Bronchial smooth muscle cell (primary cell): ENCODE measurements at places on chromosomes 3 and 15. TPM values are rescaled to one million over a fixed set of nuclear protein-coding genes. Genes with fewer than 3 reads are reported as not detected.

Gene CHRNA7
- 0.47 and 0.86 TPM in 2 replicates for total RNA-seq

Gene GRM7
- not detected in 2 replicates for total RNA-seq

Gene ROBO1
- 66.8 and 69.5 TPM in 2 replicates for total RNA-seq

Gene UTS2B
- total RNA-seq: 0.43 and 0.63 TPM in 2 replicates

Gene GATM
- 0.16 and 0.17 TPM in 2 replicates for total RNA-seq

Gene SAXO2
- 0.17 and 0.32 TPM in 2 replicates for total RNA-seq

Gene TMEM42
- total RNA-seq: 18.1 and 21.3 TPM in 2 replicates

Gene TMCC1
- 11.2 and 11.8 TPM in 2 replicates for total RNA-seq

Gene CHRD
- total RNA-seq: 1.1 and 6.1 TPM in 2 replicates

Gene ELL3
- 4.9 and 10.7 TPM in 2 replicates for total RNA-seq

Gene SLC9A9
- total RNA-seq: 37.0 and 65.9 TPM in 2 replicates

Gene AHSG
- total RNA-seq: not detected in 2 replicates

Gene ZNF148
- total RNA-seq: 23.3 and 36.5 TPM in 2 replicates

Gene MAP1A
- total RNA-seq: 42.0 and 53.7 TPM in 2 replicates

Gene TEX9
- total RNA-seq: 3.5 and 4.6 TPM in 2 replicates

Gene LRRN1
- 0.16 TPM in 1 of 2 replicates, not detected in the other for total RNA-seq

Gene ADGRG7
- not detected in 2 replicates for total RNA-seq

Gene TMCO5A
- not detected in 2 replicates for total RNA-seq

Gene WDR72
- total RNA-seq: not detected in 2 replicates

Gene PP2D1
- not detected in 2 replicates for total RNA-seq

Gene C3orf22
- not detected in 2 replicates for total RNA-seq

Gene ROBO2
- 0.17 and 0.95 TPM in 2 replicates for total RNA-seq

Gene CFAP161
- 0.16 and 0.17 TPM in 2 replicates for total RNA-seq

Gene SI
- total RNA-seq: not detected in 2 replicates

Gene HEXA
- 74.7 and 92.7 TPM in 2 replicates for total RNA-seq
